H54 (cell line): ENCODE measurements at places on chromosomes 7 and 10.

DNA sequence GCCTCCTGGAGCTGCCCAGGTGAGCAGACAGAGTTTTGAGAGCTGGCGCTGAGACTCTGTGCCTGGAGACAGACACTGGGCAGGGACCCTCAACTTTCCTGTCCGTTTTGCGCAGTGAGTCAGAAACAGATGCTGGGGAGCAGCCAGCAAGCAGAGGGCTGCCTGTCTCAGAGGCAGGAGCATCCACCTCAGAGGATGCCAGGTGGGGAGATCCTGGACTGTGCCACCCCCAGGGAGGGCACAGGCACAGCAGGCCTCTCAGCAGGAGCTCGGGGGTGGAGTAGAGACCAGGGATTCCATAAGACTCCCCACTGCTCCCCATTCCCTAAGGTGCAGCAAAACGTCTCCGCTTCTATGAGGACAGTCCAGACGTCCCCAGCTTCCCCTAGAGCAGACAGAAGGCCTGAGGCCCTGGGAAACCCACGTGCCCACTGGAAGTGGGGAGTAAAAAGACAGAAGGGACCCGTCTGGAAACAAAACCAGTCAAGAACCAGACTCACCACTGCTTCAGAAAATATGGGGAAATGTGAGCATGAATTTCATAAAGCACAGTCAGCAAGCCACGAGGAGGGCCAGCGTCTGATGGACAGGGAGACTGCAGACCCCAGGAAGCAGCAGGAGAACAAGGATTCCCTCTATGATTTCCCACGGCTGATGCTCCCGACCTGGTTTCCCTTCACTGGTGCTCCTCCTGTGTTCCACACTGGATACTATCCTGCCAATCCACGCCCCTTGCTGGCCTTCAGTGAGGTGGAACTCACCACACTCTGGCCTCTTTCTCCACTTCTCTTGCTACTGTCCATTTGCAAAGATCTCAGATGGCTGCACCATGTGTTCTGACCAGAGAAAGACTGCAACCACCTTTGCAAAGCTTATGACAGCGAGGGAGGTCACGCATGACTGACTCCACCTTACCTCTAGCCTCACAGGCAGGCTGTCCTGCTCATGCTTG is 151.3 kb upstream of the FAM20C start:
- no peak for DNase-seq

DNA sequence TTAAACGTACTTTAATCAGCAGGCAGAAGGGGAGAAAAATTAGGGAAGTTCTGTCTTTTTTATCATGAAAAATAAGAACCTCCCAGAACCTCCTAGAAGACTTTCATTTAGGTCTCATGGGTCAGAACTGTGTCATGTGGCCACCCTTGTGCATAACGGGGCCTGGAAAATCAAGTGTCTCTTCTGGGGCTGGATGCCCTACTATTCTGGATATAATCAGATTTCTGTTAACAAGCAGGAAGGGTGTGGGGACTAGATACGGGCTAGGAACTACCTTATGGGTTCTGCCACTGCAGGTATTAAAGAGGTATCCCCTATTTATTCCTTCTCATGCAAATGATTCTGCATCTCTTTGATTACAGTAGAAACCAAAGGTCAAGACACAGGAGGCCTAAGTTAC is 14.1 kb downstream of the LANCL2 start:
- no peak for DNase-seq

- no peak for DNase-seq
Observed at GRCh38 chr10:124708246-124708779, 35.9 kb downstream of the FAM53B start.

GRCh38 chr10:110149259-110149658 is 58.1 kb upstream of the MXI1 start:
- DNase-seq, result no peak

GRCh38 chr7:93115796-93116195 is 2.0 kb downstream of the SAMD9 start:
- DNase-seq, result peak; percentile 41

DNA sequence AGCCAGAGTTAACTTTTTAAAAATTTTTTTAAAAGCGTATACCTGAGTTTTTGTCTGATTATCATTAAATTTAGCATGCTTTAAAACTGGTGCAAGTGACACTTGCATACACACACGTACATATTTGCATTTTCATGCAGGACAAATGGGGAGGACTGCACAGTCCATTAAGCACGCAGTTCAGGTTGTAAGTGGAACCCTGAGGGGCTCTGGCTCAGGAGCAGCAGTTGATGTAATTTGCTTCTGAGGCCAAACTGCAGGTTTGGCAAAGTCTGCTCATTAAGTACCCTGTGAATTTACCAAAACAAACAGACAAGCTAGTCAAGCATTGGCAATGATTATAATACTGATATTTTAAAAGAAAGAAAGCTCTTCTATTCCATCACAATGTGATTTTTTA is 215.8 kb upstream of the PFKP start:
- no peak for DNase-seq

DNA sequence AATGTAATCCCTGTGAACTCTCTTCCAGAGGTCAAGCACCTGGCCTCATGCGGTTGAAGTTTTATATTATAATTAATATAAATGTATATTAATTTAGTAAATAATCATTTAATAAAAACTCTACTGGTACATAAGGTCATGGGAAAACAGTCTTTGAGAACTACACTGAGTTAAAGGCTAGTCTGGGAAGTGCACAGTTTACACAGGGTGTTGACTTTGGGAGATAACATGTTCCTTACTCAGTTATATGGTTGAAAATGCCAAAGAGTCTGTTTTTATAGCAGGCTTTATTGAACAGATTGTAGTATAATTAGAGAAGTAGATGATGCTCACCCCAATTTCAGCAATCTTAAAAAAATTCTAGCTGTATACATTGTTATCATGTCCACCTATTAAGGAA is 735.9 kb downstream of the GATA3 start:
- DNase-seq, result no peak

GRCh38 chr7:131500357-131500756 is 56.1 kb downstream of the PODXL start:
- no peak for DNase-seq

DNA sequence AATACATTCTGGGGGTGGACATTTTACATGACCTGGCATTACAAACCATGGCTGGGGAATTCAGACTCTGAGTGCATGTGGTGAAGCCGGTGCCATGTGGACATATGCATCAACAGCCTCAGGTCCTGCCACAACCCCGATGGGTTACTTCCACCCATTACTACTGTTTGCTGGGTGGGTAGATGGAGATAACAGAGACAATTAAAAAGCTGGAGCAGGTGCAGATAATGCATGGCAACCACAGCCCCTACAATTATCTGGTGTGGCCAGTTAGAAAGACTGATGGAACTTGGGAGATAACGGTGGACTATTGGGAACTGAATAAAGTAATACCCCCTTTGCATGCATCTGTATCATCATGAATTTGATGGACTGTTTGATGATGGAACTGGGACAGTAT is 21.6 kb upstream of the ADAMTS14 start:
- DNase-seq, result no peak

- DNase-seq, result no peak
Observed at GRCh38 chr10:100742076-100742771, 3.2 kb upstream of the PAX2 start.

GRCh38 chr10:43864656-43865055 is 216.0 kb upstream of the ZNF32 start:
- no peak for DNase-seq

DNA sequence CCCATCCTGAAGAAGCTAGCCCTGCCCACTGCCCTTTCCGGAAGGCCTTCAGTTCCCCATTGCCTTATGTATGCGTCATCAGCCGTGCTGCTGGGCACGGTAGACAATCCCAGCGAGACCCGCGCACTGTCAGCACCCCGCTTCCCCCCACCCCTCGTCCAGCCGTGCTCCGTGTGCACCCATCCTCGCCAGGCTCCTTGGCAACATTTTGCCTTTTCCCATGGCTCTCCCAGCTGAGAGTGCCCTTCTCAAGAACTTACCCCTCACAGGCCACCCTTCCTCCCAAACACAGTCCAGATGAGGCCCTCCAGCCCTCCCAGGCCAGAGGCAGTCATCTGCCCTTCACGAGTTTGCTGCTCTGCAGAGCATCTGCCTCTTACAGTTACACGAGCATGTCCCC is 633.8 kb upstream of the FOXK1 start:
- DNase-seq, result no peak

DNA sequence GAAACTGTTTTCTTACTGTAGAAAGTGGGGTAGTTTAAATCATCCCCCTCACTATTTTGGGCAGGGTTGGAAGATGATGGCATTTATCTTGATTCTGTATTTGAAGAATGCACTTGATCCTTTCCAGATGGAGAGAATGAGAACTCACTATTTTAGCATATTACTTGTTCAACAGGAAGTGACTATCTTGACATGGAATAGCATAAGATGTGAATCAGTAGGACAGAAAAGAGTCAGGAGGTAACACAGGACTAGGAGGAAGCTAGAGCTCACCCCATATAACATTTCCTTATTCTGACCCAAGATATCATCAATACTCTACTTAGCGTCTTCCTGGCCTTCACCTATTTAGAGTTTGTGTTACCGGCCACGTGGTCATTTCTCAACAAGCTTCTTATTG is 400.2 kb downstream of the PHTF2 start:
- DNase-seq, result no peak

DNA sequence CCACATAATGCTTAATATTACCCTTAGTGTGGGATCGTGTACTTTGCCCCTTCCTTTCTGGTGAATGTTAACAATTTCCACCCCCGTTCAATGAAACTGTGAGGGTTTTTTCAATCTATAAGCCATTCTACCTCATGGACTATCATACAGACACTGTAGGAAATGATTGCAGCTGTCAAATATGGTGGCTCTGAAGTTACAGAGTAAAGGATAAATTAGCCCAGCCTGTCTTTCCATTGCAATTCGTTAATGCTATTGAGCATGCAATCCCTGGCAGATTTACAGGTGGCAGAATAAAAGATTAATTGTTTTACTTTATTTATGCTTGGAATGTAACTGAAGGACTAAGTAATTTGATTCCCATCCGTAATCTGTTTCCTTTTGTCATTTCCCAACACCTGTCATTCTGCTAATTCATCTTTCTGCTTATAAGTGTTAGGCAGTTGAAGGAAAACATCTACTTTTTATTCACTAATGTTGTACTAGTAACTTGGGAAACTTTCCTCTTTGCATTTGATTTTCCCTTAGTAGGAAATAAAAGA is 1211.6 kb upstream of the LRRN3 start:
- no peak for DNase-seq

GRCh38 chr10:117980216-117980615 is 66.5 kb downstream of the RAB11FIP2 start:
- peak; percentile 32 for DNase-seq

DNA sequence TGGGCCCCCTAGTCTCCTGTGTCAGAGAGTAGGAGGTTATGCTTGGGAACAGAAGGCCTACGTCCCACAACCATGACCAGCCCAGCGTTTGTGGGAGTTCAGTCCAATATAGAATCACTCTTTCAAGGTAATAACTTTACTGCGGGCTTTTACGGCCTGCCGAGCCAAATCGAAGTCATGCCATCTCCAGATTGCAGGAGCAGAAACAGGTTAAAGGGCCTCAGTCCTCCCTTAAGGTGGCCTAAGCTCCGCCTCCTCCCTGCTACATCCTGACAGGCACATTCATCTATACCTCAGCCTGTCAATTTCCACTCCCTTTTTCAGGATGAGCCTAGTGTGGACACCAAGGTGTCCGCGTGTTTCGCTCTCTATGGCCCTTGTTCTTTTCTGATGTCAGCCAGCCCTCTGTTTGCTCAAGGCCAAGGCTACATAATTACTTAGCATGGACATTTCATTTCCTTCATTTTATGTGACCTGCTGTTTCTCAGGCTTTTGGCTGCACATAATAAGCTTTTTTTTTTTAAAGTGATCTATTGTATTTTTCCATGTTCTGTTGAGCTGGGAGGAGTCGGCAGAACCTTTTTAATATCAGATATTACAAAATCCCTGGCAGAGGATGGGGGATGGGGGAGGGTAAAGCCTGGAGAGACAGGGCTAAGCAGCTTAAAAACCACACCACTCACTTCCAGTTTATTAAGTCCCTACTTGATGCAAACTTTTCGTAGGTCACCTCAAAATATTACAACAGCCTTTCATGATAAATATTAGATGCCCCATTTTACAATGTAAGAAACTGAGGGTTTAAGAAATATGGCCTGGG is 84.6 kb downstream of the CACNB2 start:
- no peak for DNase-seq

DNA sequence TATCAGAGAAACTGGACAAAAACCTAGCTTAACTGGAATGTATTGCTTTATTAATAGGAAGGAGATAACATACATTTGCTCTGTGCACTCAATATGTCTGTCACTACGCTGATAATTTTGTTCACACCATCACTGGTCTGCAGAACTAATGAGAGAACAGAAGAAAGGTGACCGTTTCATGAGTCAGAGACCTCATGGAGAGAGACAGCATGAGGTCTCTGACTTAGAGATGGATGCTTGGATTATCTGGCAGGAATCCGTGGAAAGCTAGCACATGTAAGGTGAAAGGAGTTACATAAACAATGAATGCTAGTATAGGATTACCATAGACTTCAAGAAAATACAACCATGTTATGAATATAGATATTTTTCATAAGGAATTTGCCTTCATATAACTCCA is 947.3 kb downstream of the IPMK start:
- DNase-seq, result no peak

- no peak for DNase-seq
Observed at GRCh38 chr7:147079083-147079482, 962.5 kb downstream of the CNTNAP2 start.
